ENCODE measurements at places on chromosomes 2 and 18. TPM values are rescaled to one million over a fixed set of nuclear protein-coding genes. Genes with fewer than 3 reads are reported as not detected.

Gene ACOXL
- not detected for total RNA-seq

Gene FNDC4
- not detected for total RNA-seq

Gene CDH19
- total RNA-seq = not detected

Gene SERPINB11
- not detected for total RNA-seq

Gene TFPI
- total RNA-seq = not detected

Gene DSG1
- not detected for total RNA-seq

Gene IL36A
- total RNA-seq = not detected

Gene CHRNG
- not detected for total RNA-seq

Gene RFTN2
- not detected for total RNA-seq
